ENCODE measurements at places on chromosomes 3 and 15.

GRCh38 chr15:44317423-44318058 is 29.0 kb downstream of the GOLM2 start:
- no peak for DNase-seq

- no peak for DNase-seq
Observed at GRCh38 chr3:105030211-105030610, 336.5 kb upstream of the ALCAM start.

DNA sequence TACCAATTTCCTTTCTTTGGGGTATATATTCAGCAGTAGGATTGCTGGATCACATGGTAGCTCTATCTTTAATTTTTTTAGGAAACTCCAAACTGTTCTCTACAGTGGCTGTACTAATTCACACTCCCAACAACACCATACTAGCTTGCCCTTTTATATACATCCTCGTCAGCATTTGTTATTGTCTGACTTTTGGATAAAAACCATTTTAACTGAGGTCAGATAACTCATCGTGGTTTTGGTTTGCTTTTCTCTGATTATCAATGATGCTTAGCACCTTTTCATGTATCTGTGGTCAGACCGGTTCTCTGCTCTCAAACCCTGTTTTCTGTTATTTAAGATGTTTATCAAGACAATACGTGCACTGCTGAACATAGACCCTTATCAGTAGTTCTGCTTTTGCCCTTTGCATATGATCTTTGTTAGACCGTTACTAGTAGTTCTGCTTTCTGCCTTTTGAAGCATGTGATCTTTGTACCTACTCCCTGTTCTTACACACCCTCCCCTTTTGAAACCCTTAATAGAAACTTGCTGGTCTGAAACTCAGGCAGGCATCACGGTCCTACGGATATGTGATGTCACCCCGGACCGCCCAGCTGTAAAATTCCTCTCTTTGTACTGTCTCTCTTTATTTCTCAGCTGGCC is 474.3 kb downstream of the RSL24D1 start:
- DNase-seq = no peak

- no peak for DNase-seq
Observed at GRCh38 chr3:53811143-53811927, 34.9 kb downstream of the CHDH start.
